ENCODE measurements at places on chromosomes 5 and 9.

DNA sequence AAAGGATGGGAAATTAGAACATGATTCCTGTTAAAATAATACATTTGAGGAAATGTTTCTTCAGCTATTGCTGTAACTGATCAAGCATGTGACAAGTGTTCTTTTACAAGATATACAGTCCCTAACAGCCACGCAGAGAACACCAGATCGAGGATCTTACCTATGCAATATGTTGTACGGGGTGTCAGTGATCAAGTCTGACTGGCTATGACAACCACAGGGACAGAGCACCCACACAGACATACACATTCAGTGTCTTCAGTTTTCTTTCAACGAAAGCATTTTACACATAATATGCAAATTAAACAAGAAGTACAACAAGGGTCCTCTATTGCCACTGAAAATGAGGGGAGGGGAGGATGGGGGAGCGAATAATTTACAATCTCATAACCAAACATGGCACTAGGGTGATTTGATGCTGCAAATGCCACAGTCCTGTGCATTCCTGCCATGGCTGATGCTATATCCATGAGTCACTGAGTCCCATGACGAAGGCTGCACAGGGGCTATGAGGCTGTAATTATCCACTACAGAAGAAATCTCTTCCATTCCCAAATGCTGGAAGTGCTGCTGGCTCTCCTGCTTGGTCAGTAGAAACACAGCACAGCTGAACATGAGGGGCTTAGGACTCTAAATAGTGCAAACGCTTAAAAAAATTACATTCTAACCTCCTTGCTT lies 118.2 kb downstream of the KLHL3 start:
- no peak overlapping the region for H3K27ac ChIP-seq
- DNase-seq, result no peak
- H3K27me3 ChIP-seq, result no peaks in the 10 kb centered on the region
- no peaks in the 10 kb centered on the region for H3K4me1 ChIP-seq

GRCh38 chr9:123608104-123608503 lies 252.1 kb downstream of the CRB2 start:
- H3K36me3 ChIP-seq, result no peaks in the 10 kb centered on the region
- no peaks in the 10 kb centered on the region for H3K27me3 ChIP-seq
- DNase-seq, result no peak
- no peak overlapping the region for H3K27ac ChIP-seq
- no peaks in the 10 kb centered on the region for H3K4me1 ChIP-seq
- H3K4me3 ChIP-seq, result no peak overlapping the region

GRCh38 chr5:171024084-171024483 lies 162.3 kb downstream of the RANBP17 start:
- H3K4me3 ChIP-seq, result no peak overlapping the region
- no peaks in the 10 kb centered on the region for H3K36me3 ChIP-seq
- DNase-seq, result no peak
- H3K27ac ChIP-seq, result no peak overlapping the region
- H3K27me3 ChIP-seq, result no peaks in the 10 kb centered on the region

DNA sequence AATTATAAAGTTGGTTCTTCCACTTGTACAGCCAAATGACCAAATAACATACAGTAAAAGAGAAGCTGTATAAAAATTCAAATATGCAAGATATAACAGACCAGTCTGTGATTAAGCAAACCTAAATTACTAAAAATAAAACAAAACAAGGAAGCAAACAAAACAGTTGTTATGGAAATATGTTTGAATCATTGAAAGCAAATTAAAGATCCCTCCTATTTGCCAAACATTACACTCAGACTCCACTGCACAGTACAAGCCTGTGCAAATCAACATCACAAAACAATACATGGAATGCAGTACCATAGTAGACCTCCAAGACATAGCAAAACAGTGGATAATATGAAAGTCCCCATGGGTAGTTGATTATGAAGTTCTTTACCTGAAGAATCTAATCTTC lies 288.1 kb upstream of the PTGER4 start:
- no peaks in the 10 kb centered on the region for H3K36me3 ChIP-seq
- H3K4me1 ChIP-seq, result peaks cover 52% of the 10 kb centered on the region
- no peak for DNase-seq
- no peak overlapping the region for H3K27ac ChIP-seq

GRCh38 chr9:99058964-99059921 lies 45.7 kb upstream of the TGFBR1 start:
- peaks cover 59% of the 10 kb centered on the region for H3K4me1 ChIP-seq
- DNase-seq, result peak; percentile 27
- no peaks in the 10 kb centered on the region for H3K27me3 ChIP-seq
- H3K27ac ChIP-seq, result no peak overlapping the region
- H3K36me3 ChIP-seq, result no peaks in the 10 kb centered on the region
- H3K4me3 ChIP-seq, result no peak overlapping the region

DNA sequence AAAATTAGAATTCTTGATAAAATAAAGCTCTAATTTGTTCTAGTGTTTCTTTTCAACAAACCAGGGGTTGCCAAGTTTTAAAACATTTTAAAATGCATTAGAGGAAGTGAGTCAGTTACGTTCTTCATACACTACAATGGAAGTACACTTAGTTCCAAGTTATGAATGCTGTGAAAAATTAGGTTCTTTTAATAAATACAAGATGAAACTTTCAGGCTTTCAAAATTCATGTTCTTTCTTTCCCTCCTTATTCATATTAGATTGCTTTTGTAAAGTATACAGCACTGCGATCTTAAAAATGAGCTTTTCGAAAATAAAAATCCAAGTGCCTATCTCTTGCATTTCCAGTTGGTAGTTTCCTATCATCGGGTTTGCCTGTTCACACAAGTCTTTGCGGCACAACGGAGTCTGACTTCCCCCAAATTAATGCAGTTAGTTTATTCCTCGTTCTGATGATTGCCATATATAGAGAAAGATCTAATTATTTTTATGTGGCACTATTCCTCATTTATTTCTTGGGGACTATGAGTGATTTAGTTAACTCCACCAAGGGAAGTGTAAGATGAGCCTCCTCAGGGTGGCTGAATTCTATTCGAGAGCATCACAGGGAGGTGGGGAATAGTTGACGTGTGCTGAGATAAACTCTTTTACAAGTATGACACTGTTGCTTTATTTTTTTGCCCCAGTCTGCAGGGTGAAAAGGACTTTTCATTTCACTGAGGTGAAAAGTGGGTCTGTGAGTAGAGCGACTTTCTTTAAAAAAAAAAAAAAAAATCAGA lies 238.2 kb downstream of the CD180 start:
- H3K4me1 ChIP-seq, result no peaks in the 10 kb centered on the region
- no peak overlapping the region for H3K4me3 ChIP-seq
- DNase-seq, result no peak
- H3K27ac ChIP-seq, result no peak overlapping the region
- H3K36me3 ChIP-seq, result no peaks in the 10 kb centered on the region

DNA sequence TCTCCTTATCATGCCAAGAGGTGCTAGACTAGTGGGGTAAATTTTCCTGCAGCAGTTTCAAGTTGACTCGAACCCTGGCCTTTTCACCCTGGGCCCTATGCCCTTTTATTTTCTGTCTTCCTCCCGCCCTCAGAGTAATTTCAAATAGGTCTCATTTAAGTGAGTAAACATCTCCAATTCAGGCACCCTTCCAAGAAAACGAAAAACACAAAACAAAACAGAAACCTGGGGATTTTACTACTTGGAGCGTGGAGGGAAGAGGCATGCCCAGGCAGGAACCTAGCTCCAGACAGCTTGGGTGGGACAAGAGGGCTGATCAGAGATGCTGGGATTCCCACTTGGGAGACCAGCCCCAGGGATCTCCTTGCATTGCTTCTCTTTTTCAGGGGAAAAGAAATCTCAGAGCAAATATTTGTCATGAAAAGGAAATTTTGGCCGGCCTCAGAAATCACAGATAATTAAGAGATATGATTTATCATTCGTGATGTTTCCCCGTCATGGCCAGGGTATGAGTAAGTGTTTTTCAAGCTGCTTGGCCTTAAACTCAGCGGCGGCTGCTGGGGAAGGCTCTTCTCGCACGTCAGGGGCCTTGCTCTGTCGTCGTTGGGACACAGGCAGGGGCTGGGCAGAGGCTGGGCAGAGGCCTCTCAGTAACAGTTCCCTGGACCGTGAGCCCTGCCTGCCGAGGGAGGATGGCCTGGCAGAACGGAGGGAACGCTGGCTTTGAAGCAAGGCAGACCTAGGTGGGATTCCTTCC lies 248.6 kb upstream of the KLF4 start:
- no peak for DNase-seq
- H3K27me3 ChIP-seq, result no peaks in the 10 kb centered on the region
- H3K4me1 ChIP-seq, result no peaks in the 10 kb centered on the region
- no peak overlapping the region for H3K4me3 ChIP-seq
- H3K27ac ChIP-seq, result no peak overlapping the region
- H3K36me3 ChIP-seq, result no peaks in the 10 kb centered on the region

All from CD4-positive, alpha-beta memory T cell (primary cell).